ENCODE measurements at places on chromosomes 2 and 18.

GRCh38 chr18:9137168-9138066 is 836 bp downstream of the ANKRD12 start:
- DNase-seq, result peak; percentile 79

GRCh38 chr2:32442020-32442467 is 85.2 kb downstream of the BIRC6 start:
- DNase-seq, result no peak

DNA sequence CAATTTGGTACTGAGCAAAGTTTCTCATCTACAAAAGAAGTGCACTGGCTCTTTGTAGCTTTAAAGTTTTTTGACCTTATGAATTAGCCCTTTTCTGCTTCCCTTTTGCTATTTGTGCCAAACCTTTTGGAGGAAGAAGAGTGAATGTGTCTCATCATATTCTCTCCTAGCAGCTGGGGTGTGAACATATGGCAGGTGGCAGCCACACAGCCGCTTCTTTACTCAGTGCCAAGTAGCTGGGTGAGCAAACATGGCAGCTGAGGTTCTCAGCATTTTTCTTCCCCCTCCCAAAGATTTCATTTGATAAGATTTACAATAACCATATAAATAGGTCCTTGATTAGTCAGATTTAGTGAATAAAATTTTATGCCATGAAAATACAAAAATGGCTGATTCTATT is 46.7 kb upstream of the STK17B start:
- no peak for DNase-seq

GRCh38 chr2:85914922-85915321 is 26.1 kb upstream of the ST3GAL5 start:
- DNase-seq, result no peak

DNA sequence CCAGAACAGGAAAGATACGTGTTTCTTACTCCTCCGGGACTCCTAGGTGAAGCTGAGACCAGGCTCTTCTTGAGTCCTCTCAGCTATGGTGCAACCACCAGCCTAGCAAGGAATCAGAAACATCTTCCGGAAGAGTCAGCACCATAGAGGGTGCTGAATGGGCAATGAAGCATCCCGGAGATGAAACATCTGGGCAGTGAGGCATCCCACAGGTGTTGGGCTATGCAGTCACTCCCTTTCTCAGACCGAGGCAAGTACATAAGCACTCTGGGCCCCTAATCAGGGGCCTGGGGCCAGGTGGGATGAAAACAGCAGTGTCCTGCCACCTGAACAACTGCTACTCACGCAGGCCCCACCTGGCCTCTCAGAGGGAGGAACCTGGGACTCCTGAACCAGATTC is 1.4 kb upstream of the CAPN10 start:
- no peak for DNase-seq

DNA sequence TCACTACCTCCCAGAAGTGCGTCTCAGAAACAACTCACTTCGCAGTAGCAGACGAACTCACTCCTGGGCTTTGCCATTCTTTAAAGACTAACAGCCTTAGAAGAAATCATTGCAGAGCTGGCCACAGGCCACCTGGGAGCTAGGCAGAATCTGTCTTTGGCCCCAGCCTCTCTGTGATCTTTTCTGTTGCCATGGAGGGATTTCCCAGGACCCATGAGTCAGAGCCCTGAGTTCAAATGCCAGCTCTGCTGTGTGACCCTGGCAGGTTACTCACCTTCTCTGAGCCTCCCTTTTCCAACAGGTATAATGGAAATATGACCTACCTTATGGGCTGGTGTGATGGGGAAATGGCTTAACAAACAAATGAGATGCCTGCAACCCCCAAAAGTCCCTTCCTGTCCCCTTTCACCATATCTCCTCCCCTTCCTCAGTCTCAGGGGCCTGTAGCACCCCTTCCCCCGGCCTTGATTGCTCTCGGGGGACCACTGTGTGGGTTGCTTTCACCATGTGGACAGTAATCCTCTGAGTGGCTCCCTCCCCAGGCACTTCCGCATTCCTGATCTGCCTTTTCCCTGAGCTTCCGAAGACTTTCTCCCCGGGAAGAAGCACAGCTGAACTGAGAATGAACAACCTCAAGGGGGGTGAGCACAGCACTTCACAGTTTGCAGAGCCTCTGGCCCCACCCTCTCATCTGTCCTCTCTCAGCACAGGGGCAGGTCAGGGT is 34.0 kb upstream of the SLC66A3 start:
- DNase-seq, result peak; percentile 13

DNA sequence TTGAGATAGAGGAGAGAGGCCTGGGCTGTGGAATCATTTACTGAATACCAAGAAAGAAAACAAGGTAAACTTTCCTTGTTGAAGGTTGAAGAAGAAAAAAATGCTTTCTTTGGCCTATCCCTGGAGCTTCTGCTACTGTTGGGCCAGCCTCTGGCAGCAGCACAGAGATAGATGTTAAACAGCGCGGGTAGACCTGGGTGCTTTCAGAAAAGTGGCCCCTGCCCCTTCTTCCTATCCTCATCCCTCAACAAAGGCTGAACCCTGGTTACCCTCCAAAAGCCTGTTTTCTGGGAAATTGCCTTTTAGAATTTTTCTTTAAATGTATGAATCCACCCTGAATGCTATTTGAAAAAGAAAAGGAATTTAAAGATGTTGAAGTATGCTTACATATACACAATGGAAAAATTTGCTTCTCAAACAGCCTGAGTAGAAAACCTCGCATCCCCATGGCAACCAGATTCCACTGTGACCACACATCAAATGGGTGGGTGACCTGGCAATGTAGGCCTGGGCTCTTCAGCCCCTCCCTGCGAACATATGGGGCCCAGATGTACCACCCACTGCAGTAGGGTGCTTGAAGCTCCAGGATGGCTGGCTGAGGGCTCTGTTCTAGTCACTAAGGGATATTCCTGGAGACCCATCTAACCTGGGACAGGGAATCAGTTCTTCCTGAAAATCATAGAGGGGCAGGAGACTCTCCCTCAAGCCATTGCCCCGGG is 23.4 kb upstream of the CHRNA1 start:
- DNase-seq, result no peak

DNA sequence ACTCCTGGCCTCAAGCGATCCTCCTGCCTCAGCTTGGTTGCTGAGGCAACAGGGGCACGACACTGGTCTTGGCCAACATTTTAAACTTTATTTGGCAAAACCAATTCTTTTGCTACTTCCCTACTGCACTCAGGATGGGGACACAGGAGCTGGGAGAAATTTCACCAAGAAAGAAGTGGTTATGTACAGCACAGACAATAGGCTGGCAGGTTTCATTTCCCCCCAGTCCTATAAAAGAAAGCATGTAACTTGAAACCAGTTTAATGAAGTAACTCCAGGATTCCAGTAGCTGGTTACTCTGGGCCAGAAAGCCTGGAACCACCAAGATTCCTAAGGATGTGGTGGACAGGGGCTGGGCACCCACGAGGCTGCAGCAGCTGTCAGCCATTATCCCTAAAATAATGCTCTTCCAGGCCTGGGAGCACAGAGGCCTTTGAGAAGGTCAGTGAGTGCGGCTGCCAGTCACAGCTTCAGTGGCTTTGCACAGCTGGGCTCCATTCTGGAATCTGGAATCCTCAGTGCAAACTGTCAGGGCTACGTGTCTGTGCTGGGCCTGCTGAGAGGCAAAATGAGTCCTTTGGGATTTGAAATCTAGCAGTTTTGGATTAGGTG is 142.3 kb upstream of the ITGA6 start:
- DNase-seq, result no peak

DNA sequence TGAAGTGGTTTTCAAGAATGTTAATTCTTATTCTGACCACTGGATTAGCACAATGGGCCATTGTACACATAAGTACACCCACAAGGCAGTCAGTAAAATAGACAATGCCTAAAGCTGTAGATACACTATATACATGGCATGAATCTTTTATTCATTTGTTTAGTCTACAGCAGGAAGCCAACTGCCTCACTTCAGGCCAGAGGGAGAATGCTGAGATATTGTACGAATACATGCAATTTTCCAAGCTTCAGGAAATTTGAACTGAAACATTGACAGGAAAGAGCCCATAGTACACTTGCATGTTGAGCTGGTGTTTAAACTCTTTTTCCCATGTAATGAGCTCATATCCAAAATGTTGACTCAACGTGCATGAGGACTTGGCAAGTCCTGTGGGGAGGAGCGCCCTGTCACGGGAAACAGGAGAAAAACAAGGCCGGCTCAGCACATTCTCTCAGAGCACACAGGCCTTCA is 111.6 kb upstream of the CYP1B1 start:
- DNase-seq, result peak; percentile 95

DNA sequence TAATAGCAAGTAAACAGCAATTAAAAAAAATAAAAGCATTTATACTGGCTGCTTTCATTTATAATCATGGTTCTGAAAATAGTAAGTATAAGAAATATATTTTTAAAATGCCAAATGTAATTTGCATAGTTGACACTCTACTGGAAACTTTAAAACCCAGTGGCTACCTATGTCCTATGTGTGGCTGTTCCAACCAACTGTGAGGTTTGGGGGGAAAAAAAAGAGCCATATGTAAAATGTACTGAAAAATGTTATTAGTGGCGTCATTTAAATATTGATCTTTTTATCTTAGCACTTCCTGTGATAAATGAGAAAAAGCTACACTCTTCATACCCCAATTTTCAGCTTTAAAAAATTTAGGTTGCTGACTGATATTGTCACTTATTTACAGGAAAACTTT is 270.7 kb downstream of the TCF4 start:
- no peak for DNase-seq

DNA sequence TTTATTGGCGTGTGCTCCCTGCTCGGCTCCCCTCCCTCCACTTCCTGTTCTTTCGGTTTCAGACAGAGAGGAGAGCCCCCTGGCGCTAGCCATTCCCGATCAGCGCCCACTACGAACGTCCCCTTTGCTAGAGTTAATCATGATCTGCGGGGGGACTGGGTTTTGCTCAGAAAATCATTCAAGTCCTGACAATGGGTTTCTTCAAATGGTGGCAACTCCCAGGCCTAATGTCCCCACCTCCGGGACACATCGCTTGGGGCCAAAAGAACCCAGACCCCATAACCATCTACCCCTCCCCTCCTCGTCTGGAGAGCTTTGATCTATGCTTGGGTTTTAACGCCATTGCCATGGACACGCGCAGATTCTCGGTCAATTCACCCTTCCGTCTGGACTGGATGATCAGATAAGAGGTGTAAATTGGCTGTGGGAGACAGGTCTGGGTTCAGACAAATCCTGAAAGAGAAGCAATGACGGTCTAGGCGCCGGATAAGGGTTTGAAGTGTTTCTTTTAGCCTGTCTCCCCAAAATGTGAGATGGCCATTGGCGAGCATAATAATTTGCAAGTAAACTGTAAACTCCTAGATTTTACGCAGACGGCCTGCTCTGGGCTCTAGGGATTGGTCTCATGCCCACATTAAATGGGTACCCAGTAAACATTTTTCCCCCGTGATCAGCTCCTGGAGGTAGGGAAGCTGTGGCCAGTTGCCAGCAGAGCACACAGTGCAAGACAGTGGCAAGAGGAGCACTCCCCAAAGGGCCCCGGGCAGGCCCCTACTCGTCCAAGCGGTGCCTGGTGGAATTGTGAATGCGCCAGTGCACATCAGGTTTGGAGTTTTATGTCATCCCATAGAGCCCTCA is 4.7 kb downstream of the NRP2 start:
- peak; percentile 71 for DNase-seq

DNA sequence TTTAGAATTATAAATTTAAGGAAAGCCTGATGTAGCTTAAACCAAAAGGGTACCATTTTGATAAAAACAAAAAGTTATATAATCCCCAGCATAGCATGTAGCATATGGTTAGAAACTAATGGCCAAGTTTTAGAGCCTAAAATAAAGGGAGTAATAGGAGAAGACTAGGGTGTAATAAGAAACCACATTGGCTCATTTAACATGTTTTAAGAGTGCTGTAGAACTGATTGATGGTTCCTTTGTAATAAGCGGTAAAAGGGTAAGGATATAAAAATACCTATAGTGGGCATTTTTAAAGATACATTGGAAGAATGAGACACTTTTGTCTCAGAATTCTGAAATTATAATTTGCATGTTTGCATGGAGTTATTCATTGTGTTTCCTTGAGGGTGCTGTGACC is 1.9 kb downstream of the PSMA8 start:
- no peak for DNase-seq

GRCh38 chr2:33275689-33276444 is 200.6 kb upstream of the RASGRP3 start:
- peak; percentile 95 for DNase-seq

- peak; percentile 59 for DNase-seq
Observed at GRCh38 chr2:207475546-207475945, 54.2 kb upstream of the CREB1 start.

DNA sequence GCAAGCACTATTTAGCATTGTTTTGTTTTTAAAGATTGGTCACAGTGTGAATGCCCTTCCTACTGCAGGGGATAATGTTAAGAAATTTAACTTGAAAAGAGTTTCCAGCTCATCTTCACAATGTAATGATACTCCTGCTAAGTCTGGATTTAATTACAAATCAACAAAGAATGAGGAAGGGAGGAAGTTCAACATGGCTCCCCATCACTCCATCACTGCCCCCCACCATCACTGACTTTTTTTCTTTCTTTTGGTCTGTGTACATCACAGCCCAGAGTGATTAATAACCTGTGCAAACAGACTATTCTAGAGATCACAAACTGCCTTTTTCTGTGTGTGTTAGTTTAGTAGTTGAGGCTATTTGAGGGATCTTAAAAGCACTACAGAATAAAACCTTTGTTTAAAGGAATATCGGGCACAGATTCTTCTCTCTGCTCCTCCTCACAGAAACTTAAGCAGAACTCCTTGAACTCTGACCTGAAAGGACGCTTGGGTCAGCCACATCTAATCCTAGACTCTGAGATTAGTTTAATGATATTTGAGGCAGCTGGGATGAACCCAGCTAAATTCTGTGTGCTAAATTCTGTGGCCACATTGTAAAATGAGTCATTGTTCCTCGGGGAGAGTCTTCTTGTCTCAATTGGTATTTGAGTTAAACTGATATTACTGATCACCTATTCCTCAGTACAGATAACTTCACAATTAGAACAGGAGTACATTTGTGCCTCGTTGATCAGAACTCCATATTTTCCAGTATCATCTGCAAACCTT is 47.8 kb downstream of the SATB2 start:
- DNase-seq, result no peak

GRCh38 chr18:13612196-13612997 is 114.0 kb downstream of the FAM210A start:
- no peak for DNase-seq
